ENCODE measurements at places on chromosomes 7 and 10. TPM values are rescaled to one million over a fixed set of nuclear protein-coding genes. Genes with fewer than 3 reads are reported as not detected.

MMD2 gene
- total RNA-seq: not detected

TMED4 gene
- 73.8 TPM for total RNA-seq

- DNase-seq: no peak
Observed at GRCh38 chr7:129559564-129559963, 52.0 kb upstream of the NRF1 start.

DNA sequence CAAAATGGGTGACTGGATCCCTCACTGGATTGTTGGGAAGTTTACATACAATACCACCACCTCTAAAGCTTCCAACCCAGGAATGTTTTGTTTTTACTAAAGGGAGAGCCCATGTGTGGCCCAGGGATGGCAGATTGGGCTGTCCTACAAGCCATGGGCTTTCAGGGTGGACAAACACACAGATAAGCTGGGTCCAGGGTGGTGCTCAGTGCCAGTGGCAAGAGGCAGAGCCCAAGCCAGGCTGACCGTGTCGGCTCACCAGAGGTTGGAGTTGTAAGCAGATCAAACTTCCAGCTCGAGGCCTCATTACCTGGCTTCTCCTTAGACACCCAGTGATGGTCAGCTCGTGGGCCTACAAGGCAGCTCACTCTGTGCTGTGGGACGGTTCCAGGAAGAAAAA lies 52.3 kb downstream of the CDH23 start:
- no peak for DNase-seq

ACTR3C gene
- 4.6 TPM for total RNA-seq

MUC3A gene
- total RNA-seq: 0.86 TPM

- DNase-seq: peak; percentile 91
Observed at GRCh38 chr10:104337985-104338735, at the start of gene ITPRIP. Gene ITPRIP, minus strand, starts transcription at chr10:104338465. Its CDS starts 22,414 bp downstream, at chr10:104316051.

OR2A7 gene
- not detected for total RNA-seq

GRCh38 chr7:93315896-93316295 lies 83.7 kb downstream of the VPS50 start:
- DNase-seq: no peak

DNA sequence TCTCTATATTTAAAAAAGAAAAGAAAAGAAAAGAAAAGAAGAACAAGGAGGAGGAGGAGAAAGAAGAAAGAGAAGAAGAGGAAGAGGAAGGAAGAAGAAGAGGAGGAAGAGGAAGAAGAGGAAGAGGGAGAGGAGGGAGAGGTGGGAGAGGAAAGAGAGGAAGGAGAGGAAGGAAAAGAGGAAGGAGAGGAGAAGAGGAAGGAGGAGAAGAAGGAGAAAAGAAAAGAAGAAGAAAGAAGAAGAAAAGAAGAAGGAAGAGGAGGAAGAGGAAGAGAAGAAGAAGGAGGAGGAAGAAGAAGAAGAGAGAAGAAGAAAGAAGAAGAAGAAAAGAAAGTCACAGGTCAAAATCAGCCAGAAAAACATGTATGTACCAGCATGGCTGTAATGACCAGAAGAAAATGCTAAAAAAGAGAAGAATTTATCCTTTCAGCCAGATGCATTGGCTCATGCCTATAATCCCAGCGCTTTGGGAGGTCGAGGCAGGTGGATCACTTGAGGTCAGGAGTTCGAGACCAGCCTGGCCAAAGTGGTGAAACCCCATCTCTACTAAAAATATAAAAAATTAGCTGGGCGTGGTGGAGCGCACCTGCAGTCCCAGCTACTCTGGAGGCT lies 5.3 kb upstream of the POR start:
- no peak for DNase-seq

GRCh38 chr7:158596309-158596708 lies 8.7 kb upstream of the PTPRN2 start:
- DNase-seq: peak; percentile 36

GJC3 gene
- total RNA-seq: not detected

GRCh38 chr7:127996253-127997071 lies 34.8 kb downstream of the LRRC4 start:
- no peak for DNase-seq

DNA sequence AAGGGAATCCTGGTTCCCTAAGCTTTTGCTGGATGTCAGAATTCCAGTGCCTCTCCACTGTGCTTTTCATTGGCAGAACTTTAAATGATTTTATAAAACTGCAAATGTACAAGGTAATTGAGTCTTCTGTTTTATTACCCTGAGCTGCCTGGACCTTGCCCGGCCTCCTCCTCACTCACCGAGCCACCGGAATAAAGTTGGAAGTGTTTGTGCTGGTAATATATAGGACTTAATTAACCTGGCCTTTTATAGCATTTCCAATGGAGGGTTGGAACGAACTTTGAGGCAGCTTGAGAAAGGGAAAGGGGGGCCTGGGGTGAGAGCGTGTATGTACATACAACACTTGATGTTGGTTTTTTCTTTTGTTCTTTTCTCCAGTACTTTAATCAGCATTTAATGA lies 43.4 kb downstream of the ZNF503 start:
- no peak for DNase-seq

NPFFR1 gene
- total RNA-seq: not detected

SORCS3 gene
- total RNA-seq: not detected

- no peak for DNase-seq
Observed at GRCh38 chr7:143492799-143493739, 15.4 kb downstream of the TAS2R41 start.

DNA sequence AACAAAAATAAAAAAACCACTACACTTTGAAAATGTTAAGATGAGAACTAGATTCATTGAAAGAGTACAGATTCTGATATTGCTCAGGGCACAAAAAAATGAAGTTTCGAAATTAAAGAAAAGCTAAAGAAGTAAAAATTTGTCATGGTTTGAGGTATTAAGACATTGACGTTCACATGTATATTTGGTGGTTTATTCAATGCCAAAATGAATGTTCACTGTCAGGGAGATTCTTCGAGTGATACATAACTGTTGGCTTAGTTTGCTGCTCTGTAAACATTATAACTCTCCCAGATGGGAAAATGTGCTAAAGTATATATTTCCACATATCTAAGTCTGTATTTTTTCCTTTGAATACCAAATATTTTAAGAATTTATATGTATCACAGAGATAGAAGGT lies 345.0 kb downstream of the SEMA3D start:
- DNase-seq: no peak

- no peak for DNase-seq
Observed at GRCh38 chr10:73959484-73960243, 38.3 kb upstream of the VCL start.

LRIT1 gene
- total RNA-seq: not detected

DNA sequence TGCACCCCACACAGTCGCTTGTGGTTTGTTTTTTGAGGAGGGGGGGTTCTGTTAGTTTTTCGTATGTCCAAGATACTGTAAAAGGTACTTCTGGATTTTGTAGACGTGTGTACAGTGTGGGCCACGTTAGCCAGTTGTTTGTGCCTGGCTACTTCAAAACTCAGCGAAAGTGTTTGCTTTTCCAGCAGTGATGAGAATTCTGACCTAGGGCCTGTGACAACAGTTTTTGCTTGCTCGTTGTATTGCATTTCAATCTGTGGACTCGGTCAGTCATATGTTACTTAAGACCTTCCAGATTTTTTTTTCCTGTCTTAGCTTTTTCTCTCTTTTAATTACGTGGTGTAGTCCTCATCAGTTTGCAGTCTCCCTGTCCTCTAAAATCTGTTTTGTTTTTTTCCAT lies 338.9 kb upstream of the GALNT17 start:
- no peak for DNase-seq

DNA sequence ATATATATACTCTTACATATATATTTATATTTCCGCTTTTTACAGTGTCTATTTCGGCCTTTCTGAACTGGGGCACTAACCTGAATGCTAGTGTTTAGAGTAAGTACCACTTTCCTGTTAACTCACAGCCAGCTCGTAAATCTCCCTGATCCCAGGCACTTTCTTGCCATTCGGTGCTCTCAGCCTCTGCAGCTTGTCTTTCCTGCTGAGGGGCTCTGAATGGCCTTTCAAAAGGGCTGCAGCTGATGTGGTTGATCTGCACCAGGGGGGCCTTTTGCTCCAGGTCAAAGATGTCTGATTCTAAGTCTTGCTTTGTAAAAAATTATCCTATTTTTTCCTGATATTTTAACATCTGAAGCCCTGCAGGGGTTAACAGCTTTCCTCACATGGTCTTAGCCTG lies 25.5 kb upstream of the HPS1 start:
- DNase-seq: no peak

IFIT2 gene
- total RNA-seq: 4.3 TPM

GRCh38 chr10:67575532-67575931 lies 120.5 kb downstream of the CTNNA3 start:
- no peak for DNase-seq

C10orf71 gene
- 163 TPM for total RNA-seq

DNA sequence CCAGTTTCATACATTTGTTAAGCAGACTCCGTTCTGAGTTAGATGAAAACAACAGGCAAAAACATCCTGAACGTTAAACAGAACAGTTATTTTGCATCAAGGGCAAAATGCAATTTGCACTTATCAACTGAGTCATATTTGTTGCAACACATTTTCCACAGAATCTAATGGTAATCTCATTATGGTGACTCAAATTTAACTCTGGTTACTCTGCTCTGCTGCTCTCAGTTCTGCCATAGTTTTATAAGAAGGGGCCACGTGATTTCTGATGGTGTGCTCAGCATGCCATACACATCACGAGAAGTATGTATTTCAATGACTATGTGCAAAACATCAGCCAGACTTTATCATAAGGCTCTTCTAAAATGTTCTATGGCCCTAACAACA lies 148.8 kb downstream of the CHCHD3 start:
- no peak for DNase-seq

SPDYE9 gene
- not detected for total RNA-seq

DNA sequence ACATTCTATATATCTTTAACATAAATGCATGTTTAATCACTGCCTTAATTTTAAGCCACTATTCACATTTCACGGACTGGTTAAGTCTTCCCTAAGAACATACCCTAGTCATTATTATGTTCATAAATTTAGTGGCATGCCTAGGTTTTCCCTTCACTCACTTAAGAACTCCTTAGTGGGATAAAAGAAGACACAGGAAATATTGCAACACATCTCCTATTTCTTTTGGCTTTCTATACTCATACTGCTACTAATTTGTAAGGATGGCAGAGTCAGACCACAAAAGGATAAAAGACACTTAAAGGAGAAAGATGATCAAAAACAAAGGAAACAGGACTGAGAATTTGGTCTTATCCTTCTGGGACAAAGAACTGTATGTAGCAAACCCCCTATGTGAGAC lies 951.4 kb downstream of the SORCS3 start:
- no peak for DNase-seq

- no peak for DNase-seq
Observed at GRCh38 chr10:16904639-16905061, 87.4 kb upstream of the RSU1 start.
